ENCODE measurements at places on chromosomes 16 and 17. TPM values are rescaled to one million over a fixed set of nuclear protein-coding genes. Genes with fewer than 3 reads are reported as not detected.
A peak's percentile ranks its signal among the peaks of the same experiment; 100 is the strongest.

GRCh38 chr17:80035937-80036714, at the start of gene CCDC40:
Gene CCDC40, plus strand, starts transcription at chr17:80036642. Its CDS starts 21 bp downstream, at chr17:80036663.
- DNase-seq = peak; percentile 84
- no peaks in the 10 kb centered on the region for H3K36me3 ChIP-seq
- peaks cover 13% of the 10 kb centered on the region for H3K4me1 ChIP-seq
- H3K27ac ChIP-seq = peak within 1 kb of the TSS; percentile 58
- H3K27me3 ChIP-seq = peaks cover 6% of the 10 kb centered on the region

- H3K27ac ChIP-seq = no peak overlapping the region
- H3K27me3 ChIP-seq = no peaks in the 10 kb centered on the region
- peaks cover 7% of the 10 kb centered on the region for H3K4me1 ChIP-seq
- peaks cover 90% of the 10 kb centered on the region for H3K36me3 ChIP-seq
- H3K4me3 ChIP-seq = no peak overlapping the region
These were observed 46.6 kb upstream of the GSG1L start for GRCh38 chr16:28110074-28110473.

- peaks cover 14% of the 10 kb centered on the region for H3K4me1 ChIP-seq
- peak overlapping the region; percentile 19 for H3K27ac ChIP-seq
- DNase-seq = peak; percentile 76
- no peak overlapping the region for H3K4me3 ChIP-seq
- H3K36me3 ChIP-seq = no peaks in the 10 kb centered on the region
These were observed 6.5 kb upstream of the NUBP1 start for GRCh38 chr16:10737068-10737625.

DNA sequence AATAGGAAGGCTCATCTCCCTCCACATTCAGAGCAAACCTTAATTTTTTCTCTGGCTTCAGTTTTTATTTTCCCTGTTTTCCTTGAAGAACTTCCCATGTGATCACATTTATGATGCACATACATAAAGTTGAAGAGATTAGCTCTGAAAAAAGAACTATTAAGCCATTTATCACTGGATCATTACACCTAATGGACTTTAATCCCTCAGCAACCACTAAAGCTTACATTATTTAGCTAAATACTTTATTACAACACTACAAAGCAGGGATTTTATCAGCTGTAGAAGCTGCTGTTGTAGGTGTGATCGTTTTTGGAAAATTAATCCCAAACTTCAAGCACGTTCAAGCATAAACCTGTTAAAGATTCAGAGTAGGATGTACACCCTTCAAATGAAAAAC, 21.1 kb downstream of the SMYD4 start:
- no peak overlapping the region for H3K27ac ChIP-seq
- no peak for DNase-seq
- peaks cover 16% of the 10 kb centered on the region for H3K36me3 ChIP-seq
- H3K27me3 ChIP-seq = no peaks in the 10 kb centered on the region
- H3K4me3 ChIP-seq = no peak overlapping the region

- no peaks in the 10 kb centered on the region for H3K27me3 ChIP-seq
- H3K4me1 ChIP-seq = no peaks in the 10 kb centered on the region
- H3K36me3 ChIP-seq = peaks cover 6% of the 10 kb centered on the region
- no peak overlapping the region for H3K4me3 ChIP-seq
- no peak overlapping the region for H3K27ac ChIP-seq
- DNase-seq = no peak
These were observed 40.2 kb downstream of the TSC2 start for GRCh38 chr16:2087748-2088631.

DNA sequence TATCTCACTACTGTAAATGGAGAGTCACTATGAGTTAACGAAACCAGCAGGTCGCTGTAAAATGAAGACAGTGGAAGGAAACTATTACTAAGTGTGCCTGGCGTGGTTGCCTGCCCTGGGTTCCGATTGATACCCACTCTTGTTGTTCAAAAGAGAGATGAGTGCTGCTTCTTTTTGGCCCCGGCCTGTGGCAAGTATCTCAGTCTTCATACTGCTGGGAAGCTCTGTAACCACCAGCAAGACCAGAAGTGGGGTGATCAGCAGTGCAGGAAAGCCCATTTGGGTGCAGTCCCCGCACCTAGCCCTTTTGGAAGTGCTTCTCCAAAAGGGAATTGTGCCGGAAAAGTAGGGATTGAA, 104.5 kb downstream of the SNX29 start:
- no peak for DNase-seq
- no peaks in the 10 kb centered on the region for H3K36me3 ChIP-seq
- no peak overlapping the region for H3K4me3 ChIP-seq
- no peak overlapping the region for H3K27ac ChIP-seq
- peaks cover 67% of the 10 kb centered on the region for H3K4me1 ChIP-seq
- no peaks in the 10 kb centered on the region for H3K27me3 ChIP-seq

GRCh38 chr16:68893710-68894705, 50.7 kb downstream of the TANGO6 start:
- H3K4me3 ChIP-seq = no peak overlapping the region
- no peak for DNase-seq
- H3K36me3 ChIP-seq = peaks cover 9% of the 10 kb centered on the region
- H3K27ac ChIP-seq = no peak overlapping the region
- H3K27me3 ChIP-seq = no peaks in the 10 kb centered on the region

GRCh38 chr17:74527081-74527480, 4.2 kb downstream of the CD300LB start:
- DNase-seq = no peak
- no peak overlapping the region for H3K4me3 ChIP-seq
- no peak overlapping the region for H3K27ac ChIP-seq
- H3K27me3 ChIP-seq = no peaks in the 10 kb centered on the region
- H3K36me3 ChIP-seq = no peaks in the 10 kb centered on the region

GRCh38 chr16:70598937-70599503, 47.3 kb upstream of the IL34 start:
- no peak overlapping the region for H3K27ac ChIP-seq
- H3K4me1 ChIP-seq = no peaks in the 10 kb centered on the region
- no peak for DNase-seq
- H3K4me3 ChIP-seq = no peak overlapping the region

CD300A gene
- polyA plus RNA-seq = 51.4 TPM

TSNAXIP1 gene
- not detected for polyA plus RNA-seq

CDRT15 gene
- not detected for polyA plus RNA-seq

SCNN1B gene
- polyA plus RNA-seq = not detected

RDM1 gene
- polyA plus RNA-seq = 0.98 TPM

CA7 gene
- polyA plus RNA-seq = not detected
